ENCODE measurements at places on chromosomes 2 and 18. TPM values are rescaled to one million over a fixed set of nuclear protein-coding genes. Genes with fewer than 3 reads are reported as not detected.

The CEBPZ gene
- total RNA-seq: 49.9 TPM

The HOXD13 gene
- total RNA-seq: not detected

DNA sequence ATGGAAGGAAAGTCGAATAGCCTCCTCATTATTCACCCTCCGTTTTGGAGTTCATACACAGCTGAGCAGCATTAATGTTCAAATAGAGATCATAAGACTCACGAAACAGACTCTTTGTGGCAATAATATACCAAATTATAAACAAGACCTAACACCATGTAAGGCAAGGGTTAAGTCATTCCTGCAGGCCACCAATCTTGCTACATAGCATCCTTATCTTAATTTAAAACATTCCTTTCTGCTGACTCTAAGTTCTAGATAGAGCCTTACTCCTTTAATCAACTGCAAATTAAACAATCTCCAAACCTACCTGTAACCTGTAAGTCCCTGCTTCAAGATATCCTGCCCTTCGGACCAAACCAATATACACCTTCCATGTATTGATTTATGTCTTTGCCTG, 178.0 kb downstream of the PDE11A start:
- no peaks in the 10 kb centered on the region for H3K4me1 ChIP-seq
- no peak overlapping the region for H3K4me3 ChIP-seq
- H3K27ac ChIP-seq: no peak overlapping the region
- no peak for DNase-seq
- no peaks in the 10 kb centered on the region for H3K27me3 ChIP-seq

DNA sequence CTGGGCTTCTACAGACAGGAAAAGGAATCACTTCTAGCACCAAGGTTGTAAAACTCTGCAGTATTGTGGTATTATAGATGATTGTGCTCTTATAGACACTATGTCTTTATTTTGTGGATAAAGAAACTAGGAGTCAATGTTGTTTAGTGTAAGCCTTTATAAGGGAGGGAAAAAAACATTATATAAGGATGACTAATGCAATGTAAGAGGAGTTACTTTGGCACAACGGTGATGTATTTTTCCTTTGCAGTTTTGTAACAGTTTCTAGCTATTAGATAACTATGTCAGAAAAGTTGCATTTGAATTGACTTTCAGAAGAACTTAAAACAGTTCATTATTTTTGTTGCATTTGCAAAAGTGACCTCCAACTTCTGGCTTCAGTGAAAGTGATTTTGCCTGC, 545.4 kb downstream of the CCDC85A start:
- no peak for DNase-seq
- no peaks in the 10 kb centered on the region for H3K36me3 ChIP-seq
- no peaks in the 10 kb centered on the region for H3K4me1 ChIP-seq
- no peak overlapping the region for H3K27ac ChIP-seq

GRCh38 chr18:36786686-36787085, 42.1 kb downstream of the TPGS2 start:
- H3K36me3 ChIP-seq: no peaks in the 10 kb centered on the region
- DNase-seq: peak; percentile 50
- no peak overlapping the region for H3K4me3 ChIP-seq
- no peaks in the 10 kb centered on the region for H3K27me3 ChIP-seq

GRCh38 chr2:197240421-197241041, 70.0 kb downstream of the ANKRD44 start:
- no peak for DNase-seq
- peaks cover 15% of the 10 kb centered on the region for H3K4me1 ChIP-seq
- no peaks in the 10 kb centered on the region for H3K36me3 ChIP-seq
- H3K27ac ChIP-seq: no peak overlapping the region

The ARPC2 gene
- 192 TPM for total RNA-seq

DNA sequence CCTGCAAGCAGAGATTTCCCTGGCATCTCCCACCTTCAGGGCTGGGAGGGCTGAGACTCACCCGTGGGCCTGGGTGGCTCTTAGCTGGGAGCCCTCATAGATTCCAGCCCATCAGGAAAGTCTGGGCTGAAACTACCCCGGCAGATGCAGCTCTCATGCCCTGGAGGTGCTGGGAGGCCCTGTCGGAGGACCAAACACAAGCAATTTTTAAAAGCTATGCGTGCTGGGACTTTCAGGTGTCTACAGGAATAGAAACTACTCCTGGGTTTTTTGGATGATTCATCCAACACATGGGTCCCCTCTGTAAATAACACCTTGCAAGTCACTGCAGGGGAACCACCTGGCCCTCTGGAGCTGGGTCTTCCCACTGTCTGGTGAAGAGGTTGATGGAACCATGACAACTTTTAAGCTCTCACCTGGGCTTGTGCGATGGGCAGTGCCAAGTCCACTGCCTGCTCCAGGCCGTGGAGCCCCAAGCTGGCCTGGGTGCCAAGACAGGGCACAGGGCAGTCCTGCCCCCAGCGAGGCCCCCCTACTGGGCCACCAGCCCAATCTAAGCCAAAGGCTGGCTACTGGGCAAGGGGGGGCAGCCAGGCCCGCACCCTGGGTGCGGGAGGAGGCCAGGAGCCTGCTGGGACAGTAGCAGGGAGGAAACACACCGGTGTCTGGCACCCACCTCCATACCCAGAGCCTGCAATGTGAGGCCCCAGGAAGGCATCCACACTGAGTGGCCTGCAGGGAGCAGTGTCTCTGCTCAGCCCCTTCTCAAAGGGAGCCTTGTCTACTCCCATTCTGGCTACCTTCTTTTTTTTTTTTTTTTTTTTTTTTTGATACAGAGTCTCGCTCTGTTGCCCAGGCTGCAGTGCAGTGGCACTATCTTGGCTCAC, 1.1 kb upstream of the GPR55 start:
- no peaks in the 10 kb centered on the region for H3K4me1 ChIP-seq
- no peak overlapping the region for H3K27ac ChIP-seq
- no peak for DNase-seq
- H3K36me3 ChIP-seq: no peaks in the 10 kb centered on the region

GRCh38 chr2:17515652-17516051, 2.6 kb downstream of the RAD51AP2 start:
- H3K4me3 ChIP-seq: no peak overlapping the region
- no peak overlapping the region for H3K27ac ChIP-seq
- H3K27me3 ChIP-seq: no peaks in the 10 kb centered on the region
- H3K4me1 ChIP-seq: peaks cover 4% of the 10 kb centered on the region
- H3K36me3 ChIP-seq: no peaks in the 10 kb centered on the region
- no peak for DNase-seq

DNA sequence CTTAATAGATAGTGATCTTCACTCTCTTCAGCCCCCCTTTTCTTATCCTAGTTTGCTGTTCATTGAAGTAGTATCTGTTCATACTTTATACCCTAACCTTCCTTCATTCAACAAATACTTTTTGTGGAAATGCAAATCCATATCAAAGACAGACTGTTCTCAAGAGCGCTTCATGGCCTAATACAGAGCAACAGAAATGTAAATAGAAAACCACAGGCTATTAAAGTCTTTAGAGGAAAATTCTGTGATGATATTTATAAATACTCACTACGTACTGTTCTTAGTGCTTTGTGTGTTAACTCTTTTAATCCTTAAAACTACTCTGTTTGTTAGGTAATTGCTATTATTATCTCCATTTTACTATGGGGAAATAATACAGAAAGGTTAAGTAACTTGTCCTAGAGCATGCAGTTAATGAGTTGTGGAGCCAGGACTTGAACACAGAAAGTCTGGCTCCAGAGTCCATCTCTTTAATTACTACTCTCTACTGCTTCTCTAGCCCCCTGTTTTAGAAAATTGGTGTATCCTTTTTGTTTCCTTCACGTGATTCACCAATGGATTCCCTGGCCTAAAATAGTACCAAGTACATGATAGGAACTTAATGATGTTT, 2.9 kb downstream of the MDH1 start:
- no peaks in the 10 kb centered on the region for H3K36me3 ChIP-seq
- peaks cover 78% of the 10 kb centered on the region for H3K4me1 ChIP-seq
- H3K4me3 ChIP-seq: no peak overlapping the region
- H3K27me3 ChIP-seq: no peaks in the 10 kb centered on the region

- DNase-seq: no peak
- H3K4me1 ChIP-seq: peaks cover 15% of the 10 kb centered on the region
- H3K36me3 ChIP-seq: peaks cover 18% of the 10 kb centered on the region
- H3K27me3 ChIP-seq: no peaks in the 10 kb centered on the region
These were observed 1.2 kb downstream of the TMEM237 start for GRCh38 chr2:201642086-201642578.

- H3K27me3 ChIP-seq: no peaks in the 10 kb centered on the region
- no peaks in the 10 kb centered on the region for H3K36me3 ChIP-seq
- DNase-seq: no peak
- H3K27ac ChIP-seq: no peak overlapping the region
- no peak overlapping the region for H3K4me3 ChIP-seq
These were observed 41.3 kb upstream of the CCDC68 start for GRCh38 chr18:55000529-55000928.

GRCh38 chr2:78506301-78506700, 519.2 kb upstream of the REG3G start:
- no peaks in the 10 kb centered on the region for H3K27me3 ChIP-seq
- no peaks in the 10 kb centered on the region for H3K36me3 ChIP-seq
- H3K4me3 ChIP-seq: no peak overlapping the region
- no peaks in the 10 kb centered on the region for H3K4me1 ChIP-seq

The SLC9A4 gene
- total RNA-seq: not detected

The SULT1C4 gene
- total RNA-seq: 3.3 TPM

GRCh38 chr2:46211461-46211860, 85.7 kb upstream of the EPAS1 start:
- no peaks in the 10 kb centered on the region for H3K4me1 ChIP-seq
- no peaks in the 10 kb centered on the region for H3K27me3 ChIP-seq

All from gastrocnemius medialis (tissue), 4 donors.